GM18507 (cell line): ENCODE measurements at places on chromosomes 1 and 21.
A peak's percentile ranks its signal among the peaks of the same experiment; 100 is the strongest.

DNA sequence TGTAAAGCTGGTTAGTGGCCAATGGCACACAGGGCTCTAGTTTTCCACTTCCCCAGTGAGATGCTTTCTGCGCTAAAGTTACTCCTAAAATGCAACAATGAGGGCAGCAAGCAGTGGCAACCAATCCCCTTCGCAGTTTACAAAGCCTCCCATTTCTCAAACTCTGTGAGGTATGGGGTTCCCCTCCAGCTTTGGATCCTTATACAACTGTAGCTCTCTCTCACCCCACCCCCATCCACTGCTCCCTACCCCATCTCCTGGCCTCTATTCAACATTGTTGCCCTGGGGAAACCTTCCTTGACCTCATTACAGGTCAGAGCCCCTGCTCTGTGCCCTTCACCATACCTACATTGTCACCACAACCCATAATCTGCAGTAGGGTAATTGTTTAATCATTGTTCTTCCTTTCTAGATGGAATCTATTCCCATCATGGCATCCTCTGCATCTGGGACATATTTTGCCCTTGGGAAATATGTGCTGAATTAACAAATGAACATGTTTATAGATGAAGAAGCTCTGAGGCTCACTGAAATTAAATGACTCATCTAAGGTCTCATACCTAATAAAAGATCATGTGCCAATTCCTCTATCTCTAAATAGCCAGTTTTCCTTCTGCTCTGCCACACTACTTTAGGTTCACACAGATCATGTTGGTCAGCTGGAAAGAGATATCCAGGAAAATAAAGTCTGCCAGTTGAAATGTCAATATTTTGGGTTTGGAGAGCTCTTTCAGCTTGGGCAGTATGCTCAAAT lies 12.6 kb downstream of the KIAA0040 start:
- no peak for DNase-seq

DNA sequence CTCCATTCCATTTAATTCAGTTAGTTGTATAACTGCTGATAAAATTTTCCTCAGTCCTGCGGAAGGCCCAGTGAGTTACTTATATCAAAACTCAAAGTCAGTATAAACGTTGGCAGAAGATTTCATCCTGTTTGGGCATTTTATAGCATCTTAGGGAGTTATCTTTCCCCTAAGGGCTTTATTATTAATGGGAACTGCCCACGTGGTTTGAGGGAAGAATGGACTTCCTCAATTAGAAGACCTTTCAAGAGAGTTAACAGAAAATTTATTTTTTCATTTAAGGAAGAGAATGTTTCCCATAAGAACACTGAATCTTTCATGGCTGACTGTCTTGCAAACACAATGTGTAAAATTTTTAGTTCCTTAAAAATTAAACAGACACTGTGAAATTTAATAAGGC lies 400.1 kb downstream of the NEGR1 start:
- DNase-seq: no peak

GRCh38 chr1:8987881-8988617 lies 38.2 kb downstream of the SLC2A7 start:
- DNase-seq: peak; percentile 51

DNA sequence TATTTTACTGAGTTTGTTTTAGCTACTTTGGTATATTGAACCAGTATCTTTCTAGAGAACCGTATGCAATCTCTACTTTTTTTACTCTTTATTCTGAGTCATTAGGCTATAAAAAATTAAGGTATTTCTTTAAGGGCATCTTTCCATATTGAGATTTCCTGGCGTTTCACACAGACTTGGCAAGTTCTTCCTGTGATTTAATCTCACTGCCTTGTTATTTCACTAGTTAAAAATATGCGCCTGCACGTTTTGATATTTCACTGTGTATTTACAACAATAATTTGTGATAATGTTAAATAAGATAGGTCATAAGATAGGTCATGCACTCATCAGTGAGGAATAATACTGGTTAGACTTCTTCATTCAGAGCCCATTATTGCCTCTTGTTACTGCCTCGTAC lies 16.2 kb upstream of the CR1L start:
- no peak for DNase-seq

DNA sequence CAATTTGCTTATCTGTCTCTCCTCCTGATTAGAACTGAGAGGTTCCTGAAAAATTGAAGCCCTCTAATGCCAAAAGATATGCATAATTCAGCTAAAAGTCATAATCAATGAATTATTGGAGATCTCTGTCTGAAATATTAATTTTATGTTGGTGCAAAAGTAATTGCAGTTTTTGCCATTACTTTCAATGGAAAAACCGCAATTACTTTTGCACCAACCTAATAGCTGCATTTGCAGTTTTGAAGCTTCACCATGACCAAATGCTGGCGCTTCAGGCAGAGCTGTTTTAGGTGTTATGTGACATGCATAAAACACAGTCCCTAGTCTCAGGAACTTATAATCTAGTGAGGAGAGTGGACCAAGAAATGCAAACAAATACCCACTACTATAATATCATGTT lies 29.7 kb upstream of the FASLG start:
- DNase-seq: no peak

DNA sequence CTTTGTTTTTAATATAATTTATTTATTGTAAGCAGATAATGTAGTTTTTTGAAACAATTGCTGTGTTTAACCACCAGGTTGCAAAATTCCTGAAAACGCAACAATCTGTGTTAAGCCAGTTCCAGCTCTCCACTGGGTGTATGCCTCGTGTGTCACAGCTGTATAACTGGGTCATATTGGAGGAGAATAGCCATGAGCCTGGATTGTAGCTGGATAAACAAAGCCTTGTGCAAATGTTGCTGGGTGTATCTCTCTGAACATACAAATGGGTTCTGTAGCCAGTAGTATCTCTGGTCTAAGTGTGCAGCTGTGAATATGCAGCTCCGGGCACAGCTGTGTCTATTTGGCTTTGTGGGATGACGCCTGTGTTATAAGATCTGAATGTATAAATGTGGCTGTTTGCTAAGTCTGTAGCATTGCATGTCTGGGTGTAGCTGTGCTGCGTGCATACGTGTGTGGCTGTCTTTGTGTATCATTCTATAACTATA lies 2.8 kb downstream of the TCEA3 start:
- DNase-seq: no peak

DNA sequence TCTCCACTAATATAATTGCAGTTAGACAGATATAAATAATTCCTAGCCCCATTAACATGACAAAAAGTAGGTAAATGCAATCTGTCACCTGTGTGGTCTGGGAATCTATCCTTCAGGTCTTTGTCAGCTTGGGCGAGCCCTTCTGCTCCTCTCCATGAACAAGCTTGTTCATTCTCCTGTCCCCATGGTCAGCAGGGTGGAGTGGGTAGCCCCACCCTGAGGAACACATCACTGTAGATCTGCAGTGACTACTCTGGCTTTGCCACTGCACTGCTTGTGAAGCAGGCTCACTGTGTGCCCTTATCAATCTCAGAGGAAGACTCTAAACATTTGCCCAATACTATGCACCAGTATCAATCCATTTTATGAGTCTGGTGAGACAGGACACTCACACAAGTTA lies 279.0 kb downstream of the MATN1 start:
- DNase-seq: no peak

- DNase-seq: no peak
These were observed 11.0 kb upstream of the AVPR1B start for GRCh38 chr1:206128196-206128595.

- DNase-seq: no peak
These were observed 1.3 kb downstream of the TOR1AIP2 start for GRCh38 chr1:179876300-179876715.

GRCh38 chr1:17973694-17974093 lies 133.9 kb upstream of the IGSF21 start:
- DNase-seq: no peak

- DNase-seq: no peak
These were observed 223.5 kb downstream of the RHOU start for GRCh38 chr1:228958741-228959140.

DNA sequence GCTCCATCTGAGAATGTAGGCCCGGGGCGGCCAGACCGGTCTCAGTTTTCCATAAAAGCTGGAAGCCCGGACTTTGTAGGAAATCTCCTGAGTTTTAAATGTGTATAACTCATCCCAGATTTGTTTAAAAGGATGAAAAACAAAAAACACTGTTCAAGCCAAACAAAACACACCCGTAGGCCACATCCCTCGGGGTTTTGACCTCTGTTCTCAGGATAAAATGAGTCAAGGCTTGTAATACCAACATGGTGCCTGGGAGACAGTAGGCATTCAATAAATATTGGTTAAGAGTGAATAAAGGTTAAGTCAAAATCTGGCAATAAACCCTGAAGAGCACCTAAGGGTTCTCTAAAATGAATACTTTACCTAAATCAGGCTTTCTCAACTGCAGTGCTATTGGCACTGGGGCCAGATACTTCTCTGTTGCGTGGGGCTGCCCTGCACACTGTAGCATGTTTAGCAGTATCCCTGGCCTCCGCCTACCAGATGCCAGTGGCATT lies 55.0 kb downstream of the KAZN start:
- DNase-seq: no peak

DNA sequence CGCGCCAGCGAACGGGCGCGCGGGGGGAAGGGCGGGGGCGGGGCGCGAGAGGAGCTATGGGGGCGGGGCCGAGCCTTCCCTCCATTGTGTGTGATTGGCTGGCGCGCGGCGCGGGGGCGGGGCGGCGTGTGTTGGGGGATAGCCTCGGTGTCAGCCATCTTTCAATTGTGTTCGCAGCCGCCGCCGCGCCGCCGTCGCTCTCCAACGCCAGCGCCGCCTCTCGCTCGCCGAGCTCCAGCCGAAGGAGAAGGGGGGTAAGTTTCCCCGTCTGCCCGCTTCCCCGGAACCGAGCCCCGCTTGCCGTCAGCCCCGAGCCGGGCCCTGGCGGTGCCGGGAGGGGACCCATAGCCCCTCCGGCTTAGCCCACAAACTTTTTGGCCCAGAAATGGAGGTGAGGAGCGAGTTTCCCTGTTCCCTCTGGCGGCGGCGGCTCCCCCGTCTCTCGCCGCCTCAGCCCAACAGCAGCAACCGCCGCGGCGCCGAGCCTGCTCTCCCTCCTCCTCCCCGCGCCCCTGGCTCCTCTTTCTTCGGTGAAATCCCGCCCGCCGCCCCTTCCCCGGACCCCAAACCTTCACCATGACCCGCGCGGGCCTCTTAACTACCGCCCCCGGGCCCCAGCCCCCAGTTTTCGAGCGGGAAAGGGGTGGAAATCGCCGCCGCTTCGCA lies at the start of gene H3-3A:
Gene H3-3A (plus strand): TSS at position 159 of the 666 bp plus-strand sequence. CDS start 1,636 bp downstream, outside the sequence.
- no peak for DNase-seq

DNA sequence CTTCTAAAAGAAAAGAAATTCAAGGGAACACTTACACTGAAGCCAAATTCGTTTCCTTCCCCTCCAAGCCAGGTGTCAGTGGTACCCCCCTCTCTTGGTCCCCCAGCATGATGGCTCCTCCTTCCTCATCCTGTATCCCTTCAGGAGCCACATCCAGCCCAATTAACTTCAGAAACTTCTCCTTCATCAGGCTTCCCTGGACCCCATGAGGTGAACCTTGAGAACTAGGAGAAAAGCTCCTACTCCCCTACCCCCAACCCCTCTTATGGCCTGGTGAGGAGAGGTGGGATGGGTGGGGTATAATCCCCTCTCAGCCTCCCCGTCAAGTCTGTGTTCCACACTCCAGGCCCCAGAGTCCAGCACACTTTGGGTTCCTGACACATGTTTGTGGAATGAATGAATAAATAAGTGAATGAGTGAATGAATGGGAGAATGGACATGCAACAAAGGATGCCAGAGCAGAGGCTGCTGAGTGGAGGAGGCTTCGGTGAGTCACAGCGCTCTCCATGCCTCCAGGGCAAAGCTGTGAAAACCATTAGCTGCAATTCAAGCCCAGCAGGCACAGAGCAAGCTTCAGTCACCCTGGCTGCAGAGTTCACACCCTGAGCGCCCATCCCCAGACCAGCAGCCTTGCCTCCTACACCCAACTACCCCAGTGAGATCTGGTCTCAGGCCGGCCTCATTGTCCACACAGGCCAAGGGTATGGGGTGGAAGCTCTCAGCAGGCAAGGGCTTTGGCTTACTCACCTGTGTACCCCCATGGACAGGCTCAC lies 43.8 kb downstream of the BATF3 start:
- no peak for DNase-seq

- no peak for DNase-seq
These were observed 86.6 kb downstream of the ASTN1 start for GRCh38 chr1:177077734-177078499.

DNA sequence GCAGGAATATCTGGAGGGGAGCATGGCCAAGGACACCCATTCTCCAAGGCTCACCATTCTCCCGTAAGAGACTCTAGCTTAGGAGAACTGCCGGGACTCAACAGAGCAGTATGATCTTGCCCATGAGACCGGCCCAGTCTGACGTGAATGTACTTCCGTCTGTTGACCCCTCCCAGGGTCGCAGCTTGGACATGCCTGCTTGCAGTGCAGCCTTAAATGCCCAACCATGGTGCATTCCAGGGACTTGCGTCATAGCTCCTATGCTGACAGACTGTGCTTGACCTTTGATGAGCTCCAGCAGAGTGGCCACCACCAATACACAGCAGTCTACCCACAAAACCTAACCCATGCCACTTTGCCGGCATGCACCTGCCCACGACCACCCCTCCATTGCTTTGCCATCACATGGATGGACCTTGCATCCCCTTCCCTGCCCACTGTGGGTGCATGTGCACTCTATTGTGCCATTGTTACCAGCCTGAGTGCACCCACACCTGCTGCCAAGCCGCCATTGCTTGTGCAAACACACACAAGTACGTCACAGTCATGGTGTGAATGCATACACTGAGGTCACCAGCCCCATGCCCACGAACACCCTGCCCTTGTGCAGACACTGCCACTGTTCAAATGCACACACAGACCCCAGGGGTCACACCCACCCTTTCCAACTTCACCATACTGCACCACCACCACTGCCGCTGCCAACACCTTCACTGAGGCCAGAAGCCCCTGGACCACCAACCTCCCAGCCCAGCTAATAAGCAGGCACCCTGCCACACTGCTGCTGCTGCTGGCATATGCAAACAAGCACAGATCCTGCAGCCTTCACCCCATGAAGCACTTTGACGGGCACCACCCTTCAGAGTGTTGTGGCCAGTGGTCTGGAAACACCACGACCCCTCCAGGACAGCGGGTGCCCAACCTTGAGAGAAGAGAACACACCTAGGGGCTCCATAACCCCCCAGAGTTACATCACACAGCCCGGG lies 1141.3 kb downstream of the BRINP3 start:
- DNase-seq: no peak

DNA sequence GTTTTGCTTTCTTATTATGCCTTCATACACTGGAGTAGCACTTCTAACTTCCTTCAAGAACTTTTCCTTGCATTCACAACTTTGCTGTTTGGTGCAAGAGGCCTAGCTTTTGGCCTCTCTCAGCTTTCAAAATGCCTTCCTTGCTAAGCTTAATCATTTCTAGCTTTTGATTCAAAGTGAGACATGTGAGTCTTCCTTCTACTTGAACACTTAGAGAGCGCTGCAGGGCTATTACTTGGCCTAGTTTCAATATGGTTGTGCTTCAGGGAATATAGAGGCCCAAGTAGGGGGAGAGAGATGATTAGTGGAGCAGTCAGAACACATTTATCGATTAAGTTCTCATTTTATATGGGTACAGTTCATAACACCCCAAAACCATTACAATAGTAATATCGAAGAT lies 12.4 kb downstream of the ANGEL2 start:
- no peak for DNase-seq
